Stimulated activated CD8-positive, alpha-beta memory T cell treated with anti-CD3 and anti-CD28 coated beads, Interleukin-2, amount 100 ng/mL, for 48 hours (primary cell): ENCODE measurements at places on chromosomes 5 and 9.
A peak's percentile ranks its signal among the peaks of the same experiment; 100 is the strongest.

GRCh38 chr5:149802008-149802680 is 72.0 kb downstream of the PPARGC1B start:
- no peak for DNase-seq

DNA sequence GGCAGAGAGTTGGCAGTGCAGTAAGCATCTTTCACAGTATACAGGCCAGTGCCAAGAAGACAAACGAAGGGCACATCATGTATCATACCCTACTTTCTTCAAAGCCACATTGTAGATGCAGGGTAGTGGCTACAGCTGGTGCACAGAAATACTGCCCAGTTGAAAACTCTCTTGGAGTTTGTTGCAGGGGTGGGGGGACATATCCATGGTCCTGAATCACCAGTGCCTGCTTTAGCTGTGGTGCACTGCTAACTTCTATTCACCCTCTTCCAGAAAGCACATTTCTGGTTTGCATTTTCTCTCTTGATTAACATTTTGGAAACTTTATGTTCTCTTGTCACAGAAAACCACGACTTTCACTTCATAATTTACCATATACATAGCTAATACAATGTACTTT is 196.6 kb downstream of the PAPPA start:
- DNase-seq: no peak

DNA sequence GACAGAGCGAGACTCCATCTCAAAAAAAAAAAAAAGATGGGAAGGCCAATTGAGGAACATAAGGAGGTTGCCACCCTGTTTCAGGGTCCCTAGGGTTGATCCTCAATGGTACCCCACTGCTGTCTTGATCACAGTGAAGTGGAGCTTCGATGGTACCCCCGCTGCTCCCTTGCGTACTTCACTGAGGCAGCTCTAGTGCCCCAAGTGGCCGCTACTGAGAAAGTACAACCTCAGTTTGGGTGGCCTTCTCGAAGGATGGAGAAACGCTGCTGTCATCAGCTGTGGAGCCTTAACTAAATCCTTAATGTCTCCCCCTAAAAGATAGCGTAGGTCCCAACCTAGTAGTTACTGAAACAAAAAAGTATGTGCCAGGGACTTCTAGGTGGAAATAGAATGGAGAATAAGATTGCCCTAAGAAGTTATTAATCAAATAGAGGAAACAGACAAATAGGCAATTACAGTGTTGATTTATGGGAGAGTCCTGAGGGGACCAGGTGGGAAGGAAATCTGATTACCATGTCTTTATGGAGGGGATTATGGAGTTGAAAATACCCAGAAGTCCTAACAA is 6.3 kb downstream of the TESK1 start:
- peak; percentile 18 for DNase-seq

- DNase-seq: no peak
Measured at GRCh38 chr9:107614765-107615164, 125.2 kb upstream of the KLF4 start.

- no peak for DNase-seq
Measured at GRCh38 chr5:117201001-117201400, 626.4 kb upstream of the SEMA6A start.

DNA sequence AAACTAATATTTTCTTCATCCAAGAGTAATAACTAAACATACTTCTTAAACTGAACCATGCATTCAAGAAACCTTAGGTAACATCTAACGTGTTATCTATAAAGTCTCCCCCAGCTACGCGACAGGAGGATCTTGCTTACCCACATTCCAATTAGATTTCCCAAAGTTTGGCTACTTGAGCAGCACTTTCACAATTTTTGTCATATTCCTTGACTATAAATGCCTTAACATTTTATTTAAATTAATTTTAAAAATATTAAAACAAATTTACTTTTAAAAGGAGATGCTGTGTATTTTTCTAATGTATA is 25.3 kb upstream of the IFNE start:
- DNase-seq: no peak

DNA sequence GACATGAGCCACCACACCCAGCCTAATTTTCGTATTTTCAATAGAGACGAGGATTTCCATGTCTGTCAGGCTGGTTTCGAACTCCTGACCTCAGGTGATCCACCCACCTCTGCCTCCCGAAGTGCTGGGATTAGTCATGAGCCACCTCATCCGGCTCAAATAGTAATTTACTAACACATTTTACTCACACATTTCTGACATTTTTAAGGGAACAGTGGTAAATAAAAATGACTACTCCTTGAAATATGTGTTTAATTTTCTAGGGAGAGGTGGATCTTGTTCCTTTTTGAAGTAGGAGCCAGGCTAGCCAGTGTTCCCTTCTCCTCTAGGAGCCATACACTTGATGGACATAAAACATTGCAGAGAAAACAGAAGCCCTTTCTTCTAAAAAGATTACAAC is 55.2 kb upstream of the ERBIN start:
- no peak for DNase-seq

- no peak for DNase-seq
Measured at GRCh38 chr5:111927191-111927590, 170.2 kb upstream of the NREP start.

GRCh38 chr5:86866036-86866435 is 248.3 kb downstream of the COX7C start:
- DNase-seq: no peak

GRCh38 chr5:55636683-55637082 is 75.4 kb downstream of the SLC38A9 start:
- DNase-seq: no peak

DNA sequence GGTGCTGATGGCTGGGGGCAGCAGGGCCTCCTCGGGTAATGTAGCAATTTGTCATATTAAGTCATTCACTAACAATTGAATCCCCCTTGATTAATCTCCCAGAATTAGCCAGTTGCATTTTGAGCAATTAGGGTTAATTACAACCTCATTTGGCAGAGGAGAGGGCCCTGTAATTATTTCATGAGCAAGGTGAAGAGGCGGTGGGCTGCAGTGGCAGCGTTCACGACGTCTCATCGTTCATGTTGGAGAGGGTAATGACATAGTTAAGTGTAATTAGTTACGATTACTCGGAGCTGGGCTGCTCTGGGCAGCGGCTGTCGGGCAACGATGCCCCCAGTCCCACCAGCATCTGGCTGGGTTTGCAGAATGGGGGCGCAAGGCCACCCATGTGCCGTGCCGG is 46.0 kb downstream of the NEK6 start:
- DNase-seq: no peak

DNA sequence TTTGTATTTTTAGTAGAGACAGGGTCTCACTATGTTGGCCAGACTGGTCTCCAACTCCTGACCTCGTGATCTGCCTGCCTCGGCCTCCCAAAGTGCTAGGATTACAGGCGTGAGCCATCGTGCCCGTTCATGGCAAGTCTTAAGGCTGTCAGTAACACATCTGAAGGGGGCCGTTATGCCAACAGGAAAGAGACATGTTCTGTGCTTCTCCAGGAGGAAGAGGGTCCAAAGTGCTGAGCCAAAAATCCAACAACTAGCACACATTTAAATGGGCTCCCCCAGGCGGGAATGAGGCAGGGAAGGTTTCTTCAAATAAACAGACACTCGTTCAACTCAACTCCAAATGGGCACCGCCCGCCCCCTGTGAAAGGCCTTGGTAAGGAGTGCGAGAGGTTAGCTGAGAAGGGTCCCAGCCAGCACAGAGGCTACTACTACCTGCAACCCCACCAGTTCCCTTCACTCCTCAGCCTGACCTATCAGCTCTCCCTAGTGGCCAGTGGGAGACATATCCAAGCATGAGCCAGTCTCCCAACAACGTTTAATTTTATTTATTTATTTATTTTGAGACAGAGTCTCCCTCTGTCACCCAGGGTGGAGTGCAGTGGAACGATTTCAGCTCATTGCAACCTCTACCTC is 84.1 kb upstream of the DMRT1 start:
- DNase-seq: no peak

GRCh38 chr9:105459336-105459735 is 11.5 kb downstream of the FSD1L start:
- DNase-seq: no peak

GRCh38 chr9:89850153-89850552 is 245.3 kb downstream of the GADD45G start:
- DNase-seq: no peak

DNA sequence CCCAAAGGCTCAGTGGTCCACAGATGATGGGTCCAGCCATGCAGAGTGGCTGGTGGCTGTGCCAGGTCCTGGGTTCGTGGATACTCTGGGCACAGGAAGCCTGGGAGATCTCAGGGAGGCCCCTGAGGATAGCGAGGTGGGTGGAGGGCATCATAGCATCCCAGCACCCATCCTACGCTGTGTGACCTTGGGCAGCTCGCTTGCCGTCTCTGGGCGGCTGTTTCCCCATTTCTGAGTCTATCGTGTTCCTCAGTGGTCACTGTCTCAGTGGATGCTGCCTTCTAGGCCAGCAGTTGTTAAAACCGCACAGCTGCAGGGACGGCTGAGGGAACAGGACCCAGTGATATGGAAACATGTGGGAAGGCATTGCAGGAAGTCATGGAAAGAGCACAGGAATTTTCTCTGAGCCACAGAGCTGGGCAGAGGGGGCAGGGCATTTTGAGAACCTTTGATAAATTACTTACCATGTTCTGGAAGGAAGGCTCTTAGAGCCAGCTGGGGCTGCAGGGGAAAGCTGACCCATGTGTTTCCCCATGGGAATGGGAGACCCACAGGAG is 86.4 kb upstream of the COL5A1 start:
- no peak for DNase-seq

GRCh38 chr5:35136386-35136785 is 88.6 kb upstream of the AGXT2 start:
- peak; percentile 7 for DNase-seq

- DNase-seq: no peak
Measured at GRCh38 chr9:124220946-124221451, 36.8 kb upstream of the NEK6 start.

DNA sequence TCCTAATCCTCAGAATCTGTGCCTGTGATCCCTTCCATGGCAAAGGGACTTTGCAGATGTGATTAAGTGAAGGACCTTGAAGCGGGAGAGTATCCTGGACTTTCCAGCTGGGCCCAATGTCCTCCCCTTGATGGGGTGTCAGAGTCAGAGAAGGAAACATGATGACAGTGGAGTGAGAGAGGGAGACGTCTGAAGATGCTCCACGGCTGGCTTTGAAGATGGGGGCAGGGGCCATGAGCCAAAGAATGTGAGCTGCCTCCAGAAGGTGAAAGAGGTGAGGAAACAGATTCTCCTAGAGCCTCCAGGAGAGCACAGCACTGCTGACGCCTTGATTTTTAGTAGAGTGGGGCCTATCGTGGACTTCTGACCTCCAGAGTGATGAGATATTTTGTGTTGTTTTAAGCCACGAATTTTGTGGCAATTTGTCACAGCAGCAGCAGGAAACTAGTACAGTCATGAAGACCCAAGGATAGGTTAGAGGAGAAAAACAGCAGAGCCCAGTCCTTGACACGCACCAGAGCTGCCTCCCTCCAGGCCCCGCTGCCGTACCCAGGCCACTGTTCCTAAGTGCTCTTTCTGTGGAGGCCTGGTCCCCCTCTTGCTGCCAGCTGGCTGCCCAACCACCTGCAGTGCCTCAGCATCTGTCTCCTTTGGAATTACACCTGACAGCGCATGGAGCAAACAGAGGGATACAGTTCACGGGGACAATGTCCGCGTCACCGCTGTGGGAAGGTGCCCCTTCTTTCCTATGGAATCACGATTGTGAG is 78.1 kb downstream of the MACROH2A1 start:
- no peak for DNase-seq

DNA sequence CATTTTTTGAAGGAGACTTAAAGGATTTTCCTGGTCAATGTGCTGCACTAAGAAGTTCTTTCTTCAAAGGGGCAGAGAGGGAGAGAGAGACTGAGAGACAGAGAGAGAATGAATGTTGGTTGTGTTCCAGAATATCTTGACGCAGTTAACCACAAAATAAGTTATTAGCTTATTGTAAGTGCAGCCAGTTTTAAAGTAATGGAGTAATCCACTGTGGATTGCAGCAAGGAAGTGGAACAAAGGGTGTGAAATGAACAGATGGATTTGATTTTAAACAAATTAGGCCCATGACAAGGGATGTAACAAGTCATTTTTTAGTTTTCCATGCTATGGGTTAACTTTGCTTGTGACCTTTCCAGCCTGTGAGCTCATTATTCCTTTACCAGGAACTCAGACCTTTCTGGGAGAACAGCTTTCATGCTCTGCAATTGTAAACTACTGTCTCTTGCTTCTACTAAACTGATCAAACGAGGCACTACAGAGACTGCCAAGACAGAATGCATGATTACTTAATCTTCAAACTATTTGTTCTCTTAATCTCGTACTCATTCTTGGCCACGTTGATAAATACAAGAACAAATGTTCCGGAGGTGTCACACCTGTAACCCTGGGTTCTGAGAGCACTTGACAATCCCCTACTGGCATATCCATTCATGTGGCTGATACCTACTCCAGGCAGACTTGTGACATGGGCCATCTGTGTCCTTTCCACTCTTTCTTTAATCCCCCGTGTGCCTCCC is 131.1 kb downstream of the TLE1 start:
- no peak for DNase-seq

DNA sequence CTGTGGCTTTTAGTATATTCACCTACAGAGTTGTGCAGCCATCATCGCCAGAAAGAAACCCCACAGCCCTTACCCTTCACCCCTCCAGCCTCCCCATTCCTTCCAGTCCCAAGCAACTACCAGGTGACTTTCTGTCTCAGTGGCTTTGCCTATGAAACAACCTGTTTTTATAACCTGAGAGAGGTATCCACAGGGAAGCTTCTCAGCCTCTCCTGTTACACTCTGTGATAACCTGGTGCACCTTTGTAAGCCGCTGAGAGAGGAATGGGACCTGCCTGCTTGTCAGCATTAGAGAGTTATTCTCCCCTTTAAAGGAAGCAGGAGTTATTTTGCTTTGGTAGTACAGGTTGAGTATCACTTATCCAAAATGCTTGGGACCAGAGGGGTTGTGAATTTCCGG is 93.6 kb downstream of the TRIO start:
- DNase-seq: no peak

- no peak for DNase-seq
Measured at GRCh38 chr9:106035806-106036205, 341.5 kb downstream of the TMEM38B start.

DNA sequence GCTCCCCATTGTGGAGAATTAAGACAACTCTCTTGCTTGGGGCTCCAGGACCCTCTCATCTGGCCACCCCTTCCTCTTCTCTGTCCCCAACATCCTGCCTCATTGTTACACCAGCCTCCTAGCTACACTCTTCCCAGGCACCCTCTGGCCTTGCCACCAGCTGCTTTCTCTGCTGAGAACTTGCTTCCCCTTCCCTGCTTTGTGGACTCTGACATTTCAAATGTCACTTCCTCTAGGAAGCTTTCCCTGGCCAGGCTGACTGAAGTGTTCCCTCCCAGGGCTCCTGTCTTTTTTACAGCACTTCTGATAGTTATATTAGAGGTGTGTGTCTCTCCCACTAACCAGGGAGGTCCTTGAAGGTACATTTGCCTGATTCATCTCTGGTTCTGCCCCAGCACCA is 194.0 kb upstream of the KLF4 start:
- DNase-seq: no peak
